ENCODE measurements at places on chromosomes 1 and 21. TPM values are rescaled to one million over a fixed set of nuclear protein-coding genes. Genes with fewer than 3 reads are reported as not detected.

DNA sequence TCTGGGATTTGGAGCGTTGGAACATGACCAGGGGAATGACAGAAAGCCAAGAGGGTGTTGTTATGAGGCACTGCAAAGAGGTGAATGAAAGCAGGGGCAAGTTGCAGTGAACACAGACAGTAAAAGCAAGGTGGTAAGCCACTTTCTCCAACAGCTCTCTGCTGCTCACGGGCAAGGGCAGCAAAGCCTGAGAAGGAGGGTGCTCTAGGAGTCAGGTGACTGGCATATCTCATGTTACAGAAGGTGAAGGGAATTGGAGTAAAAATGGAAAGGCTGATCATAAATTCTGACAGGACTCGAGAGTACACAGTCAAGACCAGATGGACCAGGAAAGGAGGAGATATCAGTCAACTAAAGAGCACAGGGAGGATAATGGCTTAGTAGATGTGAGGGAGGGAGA, 14.5 kb downstream of the VAV3 start:
- H3K4me3 ChIP-seq = no peak overlapping the region
- no peaks in the 10 kb centered on the region for H3K36me3 ChIP-seq
- DNase-seq = peak; percentile 53
- H3K4me1 ChIP-seq = peaks cover 14% of the 10 kb centered on the region
- no peaks in the 10 kb centered on the region for H3K27me3 ChIP-seq

DNA sequence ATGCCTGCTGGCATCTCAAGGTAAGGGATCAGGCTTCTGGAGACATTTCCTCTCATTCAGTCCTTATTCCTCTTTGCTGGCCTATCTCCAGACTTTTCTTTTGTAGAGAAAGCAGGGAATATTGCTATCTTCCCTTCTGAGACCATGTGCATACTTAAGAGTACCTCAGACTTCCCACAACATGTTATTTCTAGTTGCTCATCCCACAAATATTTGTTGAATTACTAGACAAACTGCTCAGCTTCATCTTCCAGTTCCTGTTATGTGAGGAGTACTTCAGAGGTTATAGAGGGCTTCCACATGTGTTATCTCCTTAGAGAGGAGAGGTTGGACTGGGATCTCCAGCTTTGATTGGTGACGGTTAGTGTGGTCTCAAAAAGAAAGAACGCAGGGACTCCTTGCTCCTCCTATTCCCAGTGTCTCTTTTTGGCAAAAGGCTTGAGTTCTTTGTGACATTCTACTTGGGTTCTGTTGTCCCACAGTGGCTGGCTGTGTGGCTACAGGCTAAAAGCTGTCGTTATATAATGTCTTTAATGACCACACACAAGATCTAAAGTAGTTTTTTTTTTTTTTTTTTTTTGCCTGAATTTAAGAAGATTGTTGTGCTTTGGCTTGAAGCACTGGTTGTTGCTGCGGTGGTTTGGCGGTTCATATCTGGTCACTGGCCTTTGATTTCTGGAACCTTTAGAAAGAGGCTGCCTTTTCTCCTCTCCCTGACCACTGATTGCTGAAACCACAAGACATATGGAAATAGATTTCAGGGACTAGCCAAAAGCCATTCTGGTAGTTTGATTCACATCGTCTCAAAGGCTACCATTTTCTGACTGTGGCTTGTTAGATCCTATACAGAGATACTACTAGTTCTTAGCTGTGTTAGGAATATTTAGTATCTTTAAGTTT, 78.7 kb downstream of the FGGY start:
- no peaks in the 10 kb centered on the region for H3K27me3 ChIP-seq
- H3K27ac ChIP-seq = no peak overlapping the region
- DNase-seq = no peak
- no peak overlapping the region for H3K4me3 ChIP-seq
- peaks cover 6% of the 10 kb centered on the region for H3K36me3 ChIP-seq
- H3K4me1 ChIP-seq = peaks cover 2% of the 10 kb centered on the region

GRCh38 chr1:54417123-54417522, 10.9 kb upstream of the SSBP3 start:
- H3K27ac ChIP-seq = peak overlapping the region; percentile 0
- no peak for DNase-seq
- peaks cover 21% of the 10 kb centered on the region for H3K4me1 ChIP-seq
- no peak overlapping the region for H3K4me3 ChIP-seq

DNA sequence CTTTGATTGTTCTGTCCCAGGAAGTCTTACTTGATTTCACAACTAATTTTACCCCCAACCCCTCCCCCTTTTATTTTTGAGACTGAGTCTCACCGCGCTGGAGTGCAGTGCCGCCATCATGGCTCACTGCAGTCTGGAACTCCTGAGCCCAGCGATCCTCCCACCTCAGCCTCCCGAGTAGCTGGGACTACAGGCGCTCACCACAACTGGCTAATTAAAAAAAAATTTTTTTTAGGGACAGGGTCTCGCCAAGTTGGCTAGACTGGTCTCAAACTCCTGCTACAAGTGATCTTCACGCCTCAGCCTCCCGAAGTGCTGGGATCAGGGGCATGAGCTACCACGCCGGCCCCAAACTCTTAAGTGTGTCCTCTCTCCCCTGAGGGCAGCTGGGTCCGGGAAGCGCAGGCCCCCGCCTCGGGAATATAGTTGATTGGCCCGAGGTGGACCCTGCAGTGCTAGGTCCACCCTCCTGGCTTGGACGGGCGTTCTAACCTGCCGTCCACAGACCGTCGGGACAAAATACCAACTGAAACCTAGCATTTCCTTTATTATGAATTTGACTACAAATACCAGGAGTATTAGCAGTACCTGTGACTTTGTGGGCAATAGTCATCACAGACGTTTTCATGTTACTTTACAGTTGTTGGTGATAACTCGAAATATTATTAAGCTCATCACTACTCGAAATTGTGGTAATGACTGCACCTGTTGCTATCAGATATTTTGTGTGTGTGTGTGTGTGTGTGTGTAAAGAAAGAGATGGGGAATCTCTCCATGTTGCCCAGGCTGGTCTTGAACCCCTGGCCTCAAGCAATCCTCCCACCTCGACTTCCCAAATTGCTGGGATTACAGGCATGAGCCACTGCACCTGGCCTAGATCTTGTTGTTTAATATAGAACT, 642 bp upstream of the PARP1 start:
- peak overlapping the region; percentile 100 for H3K4me3 ChIP-seq
- H3K27me3 ChIP-seq = peaks cover 15% of the 10 kb centered on the region
- peak; percentile 65 for DNase-seq
- peak overlapping the region; percentile 85 for H3K27ac ChIP-seq
- H3K36me3 ChIP-seq = peaks cover 10% of the 10 kb centered on the region
- peaks cover 35% of the 10 kb centered on the region for H3K4me1 ChIP-seq

GRCh38 chr1:103156966-103157365, 48.6 kb upstream of the COL11A1 start:
- no peaks in the 10 kb centered on the region for H3K36me3 ChIP-seq
- no peak overlapping the region for H3K27ac ChIP-seq
- no peaks in the 10 kb centered on the region for H3K4me1 ChIP-seq
- no peaks in the 10 kb centered on the region for H3K27me3 ChIP-seq
- DNase-seq = no peak
- no peak overlapping the region for H3K4me3 ChIP-seq

- peaks cover 16% of the 10 kb centered on the region for H3K36me3 ChIP-seq
- no peaks in the 10 kb centered on the region for H3K27me3 ChIP-seq
- H3K4me1 ChIP-seq = peaks cover 15% of the 10 kb centered on the region
- no peak for DNase-seq
Observed at GRCh38 chr1:33294071-33295010, 26.6 kb downstream of the A3GALT2 start.

DNA sequence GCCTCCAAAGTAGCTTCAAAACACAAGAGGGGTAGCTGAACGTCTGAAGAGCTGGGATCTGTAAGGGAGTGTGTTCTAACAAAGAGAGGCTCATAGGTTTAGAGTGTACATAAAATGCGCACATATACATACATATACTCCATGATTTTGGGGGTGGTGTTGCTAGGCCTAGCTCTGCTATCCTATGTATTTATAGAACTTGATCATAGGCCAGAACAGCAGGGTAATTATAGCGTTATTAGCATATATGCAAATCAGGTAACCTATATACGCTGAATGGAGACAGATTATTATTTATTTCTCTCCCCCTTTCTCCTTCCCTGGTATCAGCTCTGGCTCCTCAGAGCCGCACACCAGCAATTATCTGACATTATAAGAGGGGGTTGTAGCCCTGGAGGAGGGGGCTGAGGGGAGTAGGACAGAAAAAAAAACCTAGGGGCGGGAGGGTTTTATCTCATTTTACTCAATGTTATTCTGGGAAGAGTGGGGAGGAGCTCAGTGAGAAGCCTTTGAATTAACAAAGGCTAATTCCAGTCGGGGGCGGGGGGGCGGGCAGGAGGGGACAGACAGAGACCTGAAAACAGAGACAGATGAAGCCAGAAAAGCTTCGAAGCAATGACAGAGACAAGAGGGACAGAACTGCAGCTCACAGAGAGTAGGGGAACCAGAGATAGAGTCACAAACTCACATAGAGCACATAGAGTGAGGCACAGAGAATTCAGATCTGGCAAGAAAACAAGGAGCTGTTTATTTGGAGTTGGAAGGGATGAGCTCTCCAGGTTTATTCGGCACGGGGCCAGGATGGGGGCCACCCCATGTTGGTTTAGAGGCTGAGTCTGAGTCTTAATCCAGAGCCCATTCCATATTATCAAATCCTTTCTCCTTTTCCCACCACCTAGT, 63.0 kb downstream of the RHBG start:
- peaks cover 26% of the 10 kb centered on the region for H3K4me1 ChIP-seq
- H3K27me3 ChIP-seq = peaks cover 91% of the 10 kb centered on the region
- H3K36me3 ChIP-seq = no peaks in the 10 kb centered on the region

TTC39A gene
- total RNA-seq = 0.12 TPM

KCNJ6 gene
- total RNA-seq = not detected

FCRL6 gene
- total RNA-seq = not detected
